Activated naive CD4-positive, alpha-beta T cell (primary cell): ENCODE measurements at places on chromosomes 4 and X.

DNA sequence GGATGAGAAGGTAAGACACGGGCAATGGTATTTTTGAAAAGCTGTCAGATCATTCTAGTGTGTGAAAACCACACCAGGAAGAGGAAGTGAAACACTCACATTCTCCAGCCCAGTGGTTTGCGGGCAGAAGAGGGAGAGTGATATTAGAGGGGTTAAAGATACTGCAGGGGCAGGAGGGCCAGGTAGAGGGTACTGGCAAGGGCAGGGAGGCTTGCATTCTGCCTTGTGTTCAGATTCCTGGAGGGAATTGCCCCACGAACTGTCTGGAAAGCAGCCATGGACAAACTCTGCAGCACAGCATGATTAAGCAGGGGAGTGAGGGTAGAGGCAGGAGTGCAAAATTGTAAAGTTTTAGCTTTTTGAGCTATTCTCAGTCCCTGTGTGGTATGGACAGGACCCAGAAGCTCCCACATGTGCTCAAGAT, 30.9 kb downstream of the NIPAL1 start:
- DNase-seq: no peak

DNA sequence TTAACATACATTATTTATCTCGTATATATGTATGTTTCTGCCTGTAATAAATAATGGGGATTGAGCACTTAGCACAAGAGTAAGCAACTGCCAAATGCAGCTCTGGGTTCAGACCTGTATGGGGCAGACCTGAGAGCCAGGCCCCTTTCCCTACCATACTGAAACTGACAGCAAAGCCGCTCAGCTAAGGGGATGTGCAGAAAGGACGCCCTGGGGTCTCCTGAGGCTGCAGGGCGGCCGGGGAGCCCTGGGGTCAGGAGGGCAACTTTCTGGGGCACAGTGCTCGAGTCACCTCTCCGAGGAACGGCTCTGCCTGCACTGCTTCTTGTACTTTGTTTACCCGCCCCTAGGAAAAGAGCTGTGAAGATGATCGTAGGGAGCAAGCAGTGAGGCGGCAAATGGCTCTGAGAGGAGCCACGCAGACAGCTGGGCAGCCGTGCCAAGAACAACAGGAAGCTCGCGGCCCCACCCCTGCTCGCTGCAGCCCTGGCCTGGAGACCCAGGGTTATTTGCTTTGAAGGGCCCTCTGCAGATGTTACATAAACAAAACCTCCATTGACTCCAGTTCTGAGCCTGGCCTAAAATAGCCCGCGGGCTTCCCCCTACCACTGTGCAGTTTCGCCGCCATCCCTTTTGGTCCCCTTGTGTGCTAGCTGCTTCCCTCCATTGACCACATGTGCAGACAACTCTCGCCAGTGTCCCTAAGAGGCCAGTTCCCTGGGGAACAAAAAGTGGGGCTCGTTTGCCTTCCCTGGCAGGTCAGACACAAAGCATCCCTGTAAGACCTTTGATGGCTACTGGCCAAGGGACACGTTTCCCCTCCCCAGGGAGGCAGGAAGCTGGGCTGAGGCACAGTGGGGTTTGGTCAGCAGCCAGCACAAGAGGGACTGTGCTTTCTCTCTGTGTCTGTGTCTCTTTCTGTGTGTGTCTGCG, 111.3 kb upstream of the LNX1 start:
- DNase-seq: no peak

GRCh38 chr4:111678908-111679307, 466.3 kb upstream of the FAM241A start:
- no peak for DNase-seq

GRCh38 chr4:168856312-168856711, 153.7 kb downstream of the CBR4 start:
- no peak for DNase-seq

- DNase-seq: no peak
These were observed 25.6 kb downstream of the PPP2R2C start for GRCh38 chr4:6446538-6447451.

GRCh38 chr4:153713866-153714646, 30.0 kb downstream of the TLR2 start:
- DNase-seq: no peak

DNA sequence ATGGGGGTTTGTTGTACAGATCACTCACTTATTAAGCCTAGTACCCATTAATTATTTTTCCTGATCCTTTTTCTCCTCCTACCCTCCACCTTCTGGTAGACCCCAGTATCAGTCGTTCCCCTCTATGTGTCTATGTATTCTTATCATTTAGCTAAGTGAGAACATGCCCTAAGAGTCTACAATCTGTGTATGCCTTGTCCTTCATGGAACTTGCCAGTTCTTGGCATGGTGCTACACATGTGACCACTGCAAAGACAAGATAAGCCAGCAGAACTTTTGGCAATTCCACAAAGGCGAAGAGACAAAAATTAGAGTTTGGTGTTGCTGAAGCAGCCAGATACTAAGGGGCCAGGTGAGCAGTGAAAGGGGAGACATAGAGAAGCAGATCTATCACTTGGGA, 101.3 kb downstream of the CORIN start:
- no peak for DNase-seq

- DNase-seq: no peak
These were observed 48.0 kb downstream of the KLHL34 start for GRCh38 chrX:21610168-21610567.

- no peak for DNase-seq
These were observed 7.1 kb downstream of the CA5B start for GRCh38 chrX:15745179-15745578.

DNA sequence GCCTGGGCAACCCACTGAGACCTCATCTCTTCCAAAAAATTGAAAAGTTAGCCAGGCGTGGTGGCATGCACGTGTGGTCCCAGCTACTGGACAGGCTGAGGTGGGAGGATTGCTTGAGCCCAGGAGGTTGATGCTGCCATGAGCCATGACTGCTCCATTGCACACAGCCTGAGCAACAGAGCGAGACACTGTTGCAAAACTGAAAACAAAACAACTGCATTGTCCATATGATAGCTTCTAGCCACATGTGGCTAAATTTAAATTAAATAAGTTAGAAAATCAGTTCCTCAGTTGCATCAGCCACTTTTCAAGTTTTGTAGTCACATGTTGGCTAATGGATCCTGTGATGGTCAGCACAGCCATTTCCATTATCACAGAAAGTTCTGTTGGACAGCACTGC, 67.9 kb downstream of the GAB1 start:
- DNase-seq: no peak

DNA sequence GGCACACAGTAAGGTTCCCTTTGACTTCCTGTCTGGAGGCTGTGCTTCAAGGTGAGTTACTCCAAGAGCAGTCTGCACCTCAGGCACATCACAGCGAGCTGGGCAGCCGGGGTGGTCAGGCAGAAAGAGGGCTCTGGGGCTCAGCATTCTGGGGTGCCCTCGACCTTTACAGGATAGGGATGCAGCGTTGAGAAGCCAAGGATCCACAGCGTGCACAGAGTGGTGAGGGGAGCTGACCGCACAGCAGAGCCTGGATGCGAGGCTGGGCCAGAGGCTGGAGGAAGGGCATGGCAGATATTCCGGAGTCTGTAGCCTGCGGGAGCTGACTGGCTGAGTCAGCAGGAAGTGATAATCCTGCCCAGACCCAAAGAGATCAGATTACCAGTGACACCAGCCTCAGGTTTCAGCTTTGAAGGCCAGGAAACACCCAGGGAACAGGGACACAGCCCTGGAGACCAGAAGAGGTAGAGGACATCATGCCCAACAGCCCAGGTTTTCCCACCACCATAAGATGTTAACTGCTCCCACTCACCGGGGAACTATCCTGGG, 38.4 kb upstream of the PDLIM3 start:
- no peak for DNase-seq

DNA sequence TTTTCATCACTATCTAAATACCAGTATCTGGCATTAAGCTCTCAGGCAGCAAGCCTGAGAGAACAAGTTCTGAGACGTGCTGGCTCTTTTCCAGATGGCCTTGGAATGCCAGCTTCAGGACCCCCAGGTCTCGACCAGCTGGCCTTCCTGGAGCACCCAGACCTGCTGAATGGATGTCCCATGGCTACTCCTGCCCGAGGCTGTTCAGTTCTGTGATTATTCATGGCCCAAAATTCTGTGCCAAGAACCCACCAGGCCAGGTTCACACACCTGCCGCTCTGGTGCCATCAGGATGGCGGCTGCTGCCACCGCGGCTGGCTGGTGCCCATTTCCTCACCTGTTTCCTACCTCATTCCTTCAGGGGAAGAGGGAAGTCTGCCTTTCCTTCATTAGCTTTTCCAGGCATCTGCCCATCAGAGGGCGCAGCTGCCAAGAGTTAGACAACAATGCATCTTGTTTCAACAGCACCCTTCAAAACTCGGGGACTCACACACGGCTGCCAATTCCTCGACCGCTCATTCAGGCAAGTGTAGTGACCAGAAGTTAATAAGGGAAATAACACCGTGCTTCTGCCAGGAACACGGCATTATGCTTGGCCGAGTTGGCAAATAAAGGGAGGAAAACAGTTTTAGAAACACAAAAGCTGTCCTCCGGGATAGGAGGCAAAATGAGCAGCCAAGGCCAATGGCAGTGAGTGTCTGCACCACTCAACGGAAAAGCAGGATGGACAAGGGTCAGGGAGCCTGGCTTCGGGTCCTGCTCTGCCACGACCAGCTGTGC, 173.8 kb downstream of the NSUN7 start:
- DNase-seq: no peak

DNA sequence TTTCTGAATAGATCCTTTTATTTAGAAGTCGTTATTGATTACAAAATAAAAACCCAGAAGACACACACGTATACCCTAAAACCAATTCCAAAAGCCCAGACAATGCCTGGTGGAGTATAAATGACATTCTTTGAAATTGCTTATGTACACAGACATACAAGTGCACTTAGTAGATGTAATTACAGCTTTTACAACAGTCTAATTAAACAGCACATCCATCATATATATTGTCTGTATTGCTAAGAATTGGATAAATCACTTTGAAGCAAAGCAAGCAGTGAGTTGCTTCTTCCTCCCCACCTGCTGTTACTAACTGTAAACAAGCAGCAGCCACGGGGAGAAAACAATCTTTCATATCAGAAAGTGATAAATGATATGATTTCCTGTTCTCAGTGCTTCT, 645.7 kb downstream of the TLL1 start:
- no peak for DNase-seq
